ENCODE measurements at places on chromosomes 6 and 20.

DNA sequence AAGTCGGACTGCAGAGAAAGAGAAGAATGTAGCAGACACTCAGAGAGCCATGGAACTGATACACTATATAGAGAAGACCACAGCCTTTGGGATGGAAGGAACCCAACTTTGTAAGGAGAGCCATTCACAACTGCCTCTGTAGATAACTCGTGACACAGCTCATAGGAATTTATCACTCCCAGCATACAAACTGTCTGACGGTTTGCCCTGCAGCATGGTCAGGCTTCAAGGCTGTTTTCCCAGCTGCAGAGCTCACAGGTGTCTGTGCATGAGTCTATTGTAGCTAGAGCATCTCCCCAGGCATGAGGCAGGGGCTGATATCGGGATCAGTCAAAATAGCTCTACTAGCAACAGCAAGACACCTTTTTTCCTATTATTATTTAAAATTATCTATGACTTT lies 130.5 kb upstream of the DTNBP1 start:
- DNase-seq = no peak

DNA sequence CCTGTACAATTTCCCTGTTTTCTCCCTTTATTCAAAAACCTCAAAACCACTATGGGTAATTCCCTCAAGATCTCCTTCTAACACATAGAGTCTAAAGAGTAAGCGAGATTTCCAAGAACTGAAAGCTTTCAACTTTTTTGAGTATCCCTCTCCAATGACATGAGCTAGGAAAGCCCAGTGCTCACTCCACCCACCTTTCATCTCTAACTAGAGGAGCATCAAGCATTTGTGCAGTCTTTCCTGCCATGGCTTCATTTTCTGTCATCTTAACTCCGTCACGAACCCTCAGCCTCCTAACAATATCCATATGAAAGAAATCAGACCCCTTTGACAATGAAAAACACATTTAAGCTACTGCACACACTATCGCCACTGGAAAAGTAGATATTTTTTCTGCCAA lies 91.9 kb upstream of the SUPT3H start:
- no peak for DNase-seq

- DNase-seq = no peak
Observed at GRCh38 chr20:32807706-32808105, 12.0 kb upstream of the MAPRE1 start.

DNA sequence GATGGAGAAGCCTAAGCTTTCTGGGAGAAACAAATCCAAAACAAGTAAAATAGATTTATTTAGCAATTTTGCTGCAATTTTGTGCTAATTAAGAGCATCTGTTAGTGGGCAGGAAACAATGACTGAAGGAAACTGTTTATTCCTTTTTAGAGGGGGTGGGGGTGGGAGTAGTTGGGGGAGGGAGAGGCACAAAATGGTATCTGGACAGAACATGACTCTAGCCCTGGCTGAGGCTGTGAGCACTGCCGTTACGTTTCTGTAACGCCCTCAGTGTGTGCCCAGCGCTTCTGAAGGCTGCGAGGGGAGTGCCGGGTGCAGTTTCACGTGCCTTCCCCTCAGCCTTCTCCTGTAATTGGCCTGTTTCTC lies 28.8 kb downstream of the METTL24 start:
- DNase-seq = no peak

GRCh38 chr6:154222716-154223115 lies 133.9 kb downstream of the IPCEF1 start:
- no peak for DNase-seq

DNA sequence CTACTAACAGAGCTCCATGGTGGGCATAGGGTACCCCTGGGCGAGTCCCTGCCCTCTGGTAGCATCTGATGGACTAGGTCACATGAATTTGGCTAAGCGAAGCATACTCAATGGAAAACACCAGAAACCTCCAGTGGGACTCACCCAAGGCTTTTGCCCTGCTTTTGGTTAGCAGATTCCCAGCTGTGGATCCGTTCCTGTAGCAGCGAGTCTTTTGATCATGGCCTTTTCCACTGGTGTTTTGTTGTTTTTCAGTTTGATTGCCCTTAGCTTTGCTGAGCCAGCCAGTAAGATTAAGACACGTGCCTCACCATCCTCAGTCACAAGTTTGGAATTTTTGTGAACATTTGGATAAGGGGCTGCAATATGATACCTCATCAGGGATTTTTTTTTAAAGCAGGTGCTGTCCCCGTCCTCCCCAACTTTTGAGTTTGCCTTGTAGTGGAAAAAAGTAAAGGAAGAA lies 8.0 kb downstream of the TNFAIP3 start:
- no peak for DNase-seq

GRCh38 chr6:151181706-151182363 lies 57.9 kb upstream of the AKAP12 start:
- DNase-seq = no peak

GRCh38 chr6:130908958-130909357 lies 81.8 kb downstream of the SMLR1 start:
- DNase-seq = no peak

DNA sequence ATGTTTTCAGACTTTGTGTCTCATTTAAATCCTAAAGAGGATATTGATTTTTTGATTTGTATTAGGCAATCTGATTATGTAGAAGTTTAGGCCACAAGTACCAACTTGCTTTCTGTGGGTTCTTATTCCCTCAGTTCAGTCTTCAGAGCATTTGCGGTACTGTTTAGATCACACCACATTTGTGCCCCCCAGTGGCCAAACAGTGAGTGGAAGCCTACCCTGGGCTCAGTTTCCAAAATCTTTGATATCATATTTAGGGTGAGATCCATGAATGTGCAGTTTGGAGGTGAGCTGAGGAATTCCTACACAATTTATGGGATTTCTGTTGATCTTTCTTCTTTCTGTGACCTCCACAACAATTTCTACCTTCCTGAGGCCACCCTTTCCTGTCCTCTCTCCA lies 92.3 kb upstream of the FUT9 start:
- no peak for DNase-seq

GRCh38 chr20:35297155-35297554 lies 4.9 kb upstream of the FAM83C start:
- peak; percentile 10 for DNase-seq

- DNase-seq = no peak
Observed at GRCh38 chr20:717832-718231, 42.2 kb upstream of the SCRT2 start.

- DNase-seq = no peak
Observed at GRCh38 chr6:39927159-39927558, 7.1 kb downstream of the MOCS1 start.

GRCh38 chr20:11132819-11133415 lies 459.1 kb upstream of the JAG1 start:
- no peak for DNase-seq

DNA sequence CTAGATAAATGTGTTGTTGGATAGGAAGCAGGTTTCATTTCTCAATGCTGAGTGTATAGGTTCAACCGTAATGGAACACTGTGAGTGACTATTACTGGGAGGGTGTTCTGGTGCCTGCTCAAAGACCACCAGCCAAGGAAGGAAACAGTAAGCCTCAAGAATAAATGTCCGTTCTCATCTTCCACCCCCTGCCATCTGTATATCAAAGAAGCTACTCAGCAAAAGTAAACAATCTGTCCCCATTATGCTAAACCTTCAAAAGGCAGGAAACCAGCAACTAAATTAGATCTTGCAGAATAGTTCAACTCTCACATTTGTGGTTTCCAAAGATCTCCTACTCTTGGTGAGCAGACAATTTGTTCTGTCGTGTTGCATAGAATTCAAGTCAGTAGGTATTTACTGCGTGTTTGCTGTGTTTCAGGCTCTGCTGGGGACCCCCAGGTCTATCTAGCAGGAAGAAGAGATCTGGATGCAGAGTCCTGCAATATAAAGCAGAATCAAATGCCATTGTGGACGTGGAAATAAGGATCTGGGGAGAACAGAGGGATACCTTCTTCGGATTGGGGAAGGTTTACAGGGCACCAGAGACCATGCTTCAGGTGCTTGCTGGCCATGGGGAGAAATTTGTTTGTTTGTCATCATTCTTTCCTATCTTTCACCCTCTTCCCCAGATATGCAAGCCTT lies 87.3 kb downstream of the SCML4 start:
- DNase-seq = no peak

GRCh38 chr6:15453622-15454021 lies 207.8 kb downstream of the JARID2 start:
- DNase-seq = no peak

DNA sequence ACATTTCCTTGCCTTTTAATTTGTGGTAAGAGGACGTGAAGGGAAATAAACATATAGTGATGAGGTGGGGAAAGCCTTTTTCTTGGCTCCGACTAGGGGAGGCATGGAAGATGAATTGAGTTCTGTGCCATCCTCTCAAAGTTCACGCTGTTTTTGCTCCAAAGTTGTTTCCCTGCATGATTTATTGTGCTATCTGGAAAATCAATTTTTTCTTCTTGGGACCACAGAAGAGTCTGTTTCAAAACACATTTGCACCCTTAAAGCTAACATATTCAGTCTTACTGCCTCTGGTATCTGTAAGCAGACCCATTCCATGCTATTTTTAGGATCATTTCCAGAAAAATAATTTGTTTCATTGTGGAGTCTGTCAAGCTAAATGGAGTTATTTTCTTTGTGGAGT lies 57.6 kb upstream of the KCNG1 start:
- DNase-seq = no peak

DNA sequence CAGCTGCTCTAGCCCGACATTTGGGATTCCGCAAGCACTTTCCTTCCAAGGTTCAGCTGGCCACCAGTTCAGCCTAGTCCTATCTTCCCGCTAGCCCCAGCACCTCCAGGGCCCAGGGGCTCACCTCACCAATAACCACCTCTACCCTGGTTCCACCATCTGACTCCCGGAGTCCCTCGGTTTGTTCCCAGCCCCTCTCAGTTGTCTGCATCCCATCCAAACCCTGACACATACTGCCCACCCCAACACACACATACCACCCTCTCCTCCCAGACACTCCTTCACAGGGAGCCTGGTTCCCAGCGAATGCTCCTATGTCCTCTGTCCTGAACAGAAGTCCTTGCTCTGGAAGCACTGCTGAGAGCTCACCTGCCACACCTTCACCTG lies 418 bp downstream of the TNXB start:
- DNase-seq = no peak

DNA sequence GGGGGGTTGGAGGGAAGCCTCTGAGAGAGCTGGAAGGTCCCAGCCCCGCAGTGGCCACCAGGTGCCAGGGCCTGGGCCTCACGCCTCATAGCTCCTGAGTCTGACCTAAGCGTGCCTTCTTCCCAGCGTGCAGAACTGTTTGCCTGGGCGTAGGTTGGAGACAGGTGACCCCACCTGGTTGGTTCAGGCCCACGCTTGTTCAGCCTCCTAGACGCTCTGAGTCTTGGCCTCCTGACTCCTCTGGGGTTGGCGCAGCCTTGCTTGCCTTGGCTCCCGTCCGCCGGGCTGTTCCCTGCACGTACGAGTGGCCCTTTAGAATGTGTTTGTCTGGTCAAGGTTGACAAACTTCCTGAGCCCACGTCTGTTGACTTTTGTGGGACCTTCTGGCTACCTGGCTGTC lies 70.8 kb downstream of the EYA2 start:
- DNase-seq = no peak

- DNase-seq = no peak
Observed at GRCh38 chr20:38779247-38780097, 26.0 kb upstream of the PPP1R16B start.

DNA sequence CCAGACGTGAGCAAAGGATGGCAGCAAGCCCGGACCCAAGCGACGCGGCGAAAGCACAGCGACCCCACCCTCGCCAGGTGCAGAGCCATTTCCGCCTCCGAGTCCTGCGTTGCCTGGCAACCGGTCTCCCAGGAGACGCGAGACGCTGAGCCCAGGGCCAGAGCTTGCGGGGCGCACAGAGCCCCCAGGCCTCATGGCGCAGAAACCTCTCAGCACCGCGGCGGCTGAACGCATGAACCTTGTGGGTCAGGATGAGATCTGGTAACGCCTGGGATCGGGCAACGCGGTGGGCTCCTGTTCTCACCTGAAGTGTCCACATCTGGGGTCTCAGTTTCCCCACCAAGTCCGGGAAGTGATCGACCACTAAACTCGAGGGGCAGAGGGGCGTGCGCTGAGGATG lies 77.7 kb downstream of the ANKRD60 start:
- DNase-seq = no peak

- DNase-seq = peak; percentile 9
Observed at GRCh38 chr20:58199469-58199868, 29.0 kb downstream of the ANKRD60 start.

- no peak for DNase-seq
Observed at GRCh38 chr6:76275746-76276145, 203.3 kb upstream of the IMPG1 start.

GRCh38 chr20:31991339-31991705 lies 18.9 kb upstream of the CCM2L start:
- DNase-seq = no peak

DNA sequence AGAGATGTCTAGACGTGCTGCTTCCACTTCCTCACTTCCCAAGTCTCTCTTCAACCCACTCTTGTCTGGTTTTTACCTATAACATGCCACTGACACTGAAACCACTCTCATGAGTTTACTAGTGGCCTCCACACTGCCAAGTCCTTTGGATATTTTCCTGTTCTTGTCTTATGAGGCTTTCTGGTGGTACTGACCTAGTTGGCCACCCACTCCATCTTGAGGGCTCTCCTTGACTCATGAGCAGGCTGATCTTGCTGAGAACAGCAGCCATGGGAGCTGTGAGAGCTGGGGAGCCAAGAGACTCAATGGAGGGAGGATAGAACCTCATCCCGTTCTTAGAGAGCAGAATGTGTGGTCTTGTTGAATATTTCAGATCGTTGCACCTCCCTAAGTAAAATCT lies 283.4 kb upstream of the PRDM1 start:
- no peak for DNase-seq

- no peak for DNase-seq
Observed at GRCh38 chr6:157690441-157691210, 132.4 kb upstream of the SNX9 start.

GRCh38 chr6:54768494-54768893 lies 78.1 kb upstream of the FAM83B start:
- no peak for DNase-seq

DNA sequence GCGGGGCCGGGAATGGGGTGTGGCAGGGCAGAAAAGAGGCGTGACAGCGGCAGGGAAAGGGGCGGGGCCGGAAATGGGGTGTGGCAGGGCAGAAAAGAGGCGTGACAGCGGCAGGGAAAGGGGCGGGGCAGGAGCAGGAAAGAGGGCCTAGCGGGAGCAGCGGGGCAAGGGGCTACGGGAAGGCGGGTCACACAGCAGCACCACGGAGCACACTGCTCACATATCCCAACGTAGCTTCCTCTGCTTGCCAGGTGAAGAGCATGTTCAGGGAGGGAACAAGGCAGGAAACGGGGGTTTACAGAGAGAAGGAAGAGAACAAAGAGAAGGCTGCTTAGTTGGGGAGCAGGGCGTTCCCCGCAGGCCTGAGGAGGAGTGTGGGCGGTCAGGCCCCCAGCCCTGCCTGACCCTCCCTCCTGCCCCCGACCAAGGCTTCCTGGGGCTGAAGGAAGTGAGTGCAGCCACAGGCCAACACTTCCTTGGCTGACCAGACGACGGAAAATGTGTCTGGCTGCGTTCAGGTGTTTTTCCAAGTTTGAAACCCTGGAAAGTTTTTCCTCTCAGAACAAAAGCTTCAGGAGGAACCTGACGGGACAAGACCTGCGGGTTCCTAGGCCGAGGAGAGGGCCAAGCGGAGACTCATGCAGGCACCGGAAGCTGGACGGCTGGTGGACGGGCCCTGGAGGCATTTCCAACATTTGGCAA lies 13.8 kb downstream of the UCKL1 start:
- peak; percentile 38 for DNase-seq
